ENCODE measurements at places on chromosomes 2 and 18. TPM values are rescaled to one million over a fixed set of nuclear protein-coding genes. Genes with fewer than 3 reads are reported as not detected.
A peak's percentile ranks its signal among the peaks of the same experiment; 100 is the strongest.

DNA sequence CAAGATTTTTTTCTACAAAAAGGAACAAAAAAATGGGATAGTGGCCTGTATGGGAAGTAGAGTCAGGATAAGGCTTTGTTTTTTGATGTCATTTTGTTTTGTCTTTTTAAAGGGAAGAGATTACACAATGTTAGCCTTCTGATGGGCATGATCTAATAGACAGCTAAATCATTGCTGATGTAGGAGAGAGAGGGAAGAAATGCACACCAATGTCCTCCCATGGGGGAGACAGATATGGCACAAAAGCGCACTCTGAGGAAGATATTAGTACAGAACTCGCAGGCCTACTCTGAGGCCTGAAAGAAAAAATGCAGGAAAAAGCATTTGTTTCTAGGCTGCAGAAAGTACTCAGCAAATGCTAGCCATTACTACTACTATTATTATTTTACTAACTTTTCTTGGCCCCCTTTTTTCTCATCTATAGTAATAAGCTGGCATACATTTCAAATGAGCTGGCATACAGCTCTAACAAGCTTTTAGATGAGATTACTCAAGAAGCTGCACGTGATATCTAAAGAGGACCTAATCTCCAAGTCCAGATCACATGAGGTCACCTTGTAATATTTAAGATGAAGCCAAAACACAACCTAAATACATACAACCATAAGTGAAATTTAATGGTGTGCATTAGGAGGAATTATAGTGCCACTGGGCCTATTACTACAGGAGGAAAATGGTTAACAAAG is 269.4 kb upstream of the TANK start:
- no peak for DNase-seq

DNA sequence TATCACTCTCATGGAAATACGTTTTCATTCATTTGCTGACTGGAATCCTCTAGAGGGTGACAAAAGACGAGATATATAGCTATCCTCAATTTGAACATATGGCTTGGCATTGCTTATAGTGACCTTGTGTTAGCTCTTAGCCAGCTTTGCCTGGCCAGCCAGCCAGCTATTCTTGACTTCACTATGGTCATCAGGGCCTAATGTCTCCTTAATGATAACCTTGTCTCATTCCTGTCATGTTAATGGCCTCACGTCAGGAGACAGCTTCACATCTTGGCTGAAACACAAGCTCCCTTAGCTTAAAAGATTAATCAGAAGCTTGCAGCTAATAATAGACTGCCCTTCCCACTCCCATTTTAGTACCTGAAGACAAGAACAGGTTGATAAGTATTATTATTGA is 1517.5 kb upstream of the PIK3C3 start:
- DNase-seq: no peak

DNA sequence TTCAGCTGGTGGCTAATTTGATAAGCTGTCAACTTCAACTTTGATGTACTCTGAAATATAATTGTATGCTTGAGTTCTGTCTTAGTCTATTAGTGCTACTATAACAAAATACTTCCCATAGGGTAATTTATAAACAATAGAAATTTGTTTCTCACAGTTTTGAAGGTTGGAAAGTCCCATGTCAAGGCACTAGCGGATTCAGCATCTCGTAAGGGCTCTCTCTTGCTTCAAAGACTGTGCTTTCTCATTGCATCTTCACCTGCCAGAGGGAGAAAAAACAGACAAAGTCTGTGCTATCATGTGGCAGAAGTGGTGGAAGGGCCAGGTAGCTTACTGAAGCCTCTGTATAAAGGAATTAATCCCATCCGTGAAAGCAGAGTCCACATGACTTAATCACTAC is 409.2 kb downstream of the CDH7 start:
- DNase-seq: no peak

GRCh38 chr2:64861452-64862397 is 127.5 kb upstream of the SLC1A4 start:
- no peak for DNase-seq

DNA sequence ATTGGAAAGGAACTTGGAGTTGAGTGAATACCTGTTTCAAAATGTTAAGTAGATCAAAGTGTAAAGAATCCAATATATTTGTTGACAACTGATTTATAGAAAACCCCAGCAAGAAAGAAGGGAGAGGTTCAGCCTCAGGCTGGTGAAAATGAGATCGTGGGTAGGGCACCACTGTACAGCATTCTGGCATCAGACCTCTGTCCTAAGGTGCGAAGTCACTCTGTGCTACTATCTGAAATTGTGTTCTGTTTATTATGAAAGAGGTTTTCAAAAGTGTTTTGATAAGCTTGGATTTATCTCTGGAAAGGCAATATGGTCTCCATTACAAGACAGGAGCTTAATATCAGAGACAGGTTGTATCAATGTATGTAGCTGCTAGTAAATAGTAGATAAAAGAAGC is 80.5 kb upstream of the MAP4K3 start:
- DNase-seq: no peak

DNA sequence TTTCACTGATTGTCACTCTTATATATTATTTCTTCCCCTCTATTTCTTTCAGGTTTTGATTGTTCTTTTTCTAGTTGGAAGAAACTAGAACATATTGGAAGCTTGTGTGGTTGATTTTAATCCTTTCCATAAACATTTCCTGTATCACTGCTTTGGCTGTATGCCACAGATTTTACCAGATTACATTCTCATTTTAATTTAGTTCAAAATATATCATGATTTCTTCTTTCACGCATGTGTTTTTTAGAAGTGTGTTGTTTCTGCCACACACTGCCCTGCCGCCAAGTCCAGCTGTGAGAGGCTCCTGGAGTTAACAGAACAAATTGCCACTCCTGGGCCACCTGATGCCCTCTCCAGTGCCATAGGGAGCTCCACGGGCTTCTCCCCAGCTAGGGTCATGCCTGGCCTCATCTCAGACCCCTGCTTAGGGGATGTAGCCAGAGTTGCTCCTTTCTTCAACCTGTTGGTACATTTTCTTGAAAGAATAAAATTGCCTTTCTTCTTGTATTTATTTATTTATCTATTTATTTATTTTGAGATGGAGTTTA is 206.2 kb upstream of the COPS8 start:
- no peak for DNase-seq

- no peak for DNase-seq
These were observed 556.4 kb downstream of the LRRTM4 start for GRCh38 chr2:76965772-76966171.

- DNase-seq: no peak
These were observed 189.9 kb downstream of the INO80D start for GRCh38 chr2:205895981-205896655.

DNA sequence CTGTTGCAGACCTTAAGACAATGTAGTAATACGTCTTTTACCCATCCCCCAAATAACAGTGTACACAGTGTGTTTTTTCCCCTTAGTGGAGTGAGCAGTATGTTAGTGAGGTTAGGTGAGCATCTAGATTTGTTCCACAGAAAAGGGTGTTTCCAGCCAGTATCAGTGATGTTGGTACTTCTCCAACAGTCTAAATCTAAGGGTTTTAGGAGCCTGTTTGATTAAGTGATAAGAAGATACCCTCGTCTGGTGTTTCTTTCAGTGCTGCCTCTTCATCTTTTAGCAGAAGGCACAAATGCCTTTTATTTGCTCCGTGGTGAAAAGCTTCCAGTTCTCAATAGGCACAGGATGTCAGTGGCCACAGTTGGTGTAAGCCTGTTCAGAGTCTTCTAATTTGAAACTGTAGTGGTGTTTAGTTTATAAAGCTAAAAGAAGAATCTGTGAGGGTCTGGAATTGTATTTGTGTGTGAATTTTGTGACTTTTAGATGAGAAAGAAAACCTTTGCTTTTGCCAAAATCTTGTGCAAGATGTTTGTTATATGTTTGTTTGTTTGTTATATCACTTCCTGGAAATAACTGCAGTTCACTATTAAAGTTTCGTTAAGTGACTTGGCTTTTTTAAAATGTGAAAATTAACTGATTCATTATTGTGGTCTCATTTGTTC is 71.2 kb downstream of the MAP4K4 start:
- no peak for DNase-seq

GRCh38 chr2:118599141-118599540 is 248.3 kb downstream of the EN1 start:
- DNase-seq: no peak

DNA sequence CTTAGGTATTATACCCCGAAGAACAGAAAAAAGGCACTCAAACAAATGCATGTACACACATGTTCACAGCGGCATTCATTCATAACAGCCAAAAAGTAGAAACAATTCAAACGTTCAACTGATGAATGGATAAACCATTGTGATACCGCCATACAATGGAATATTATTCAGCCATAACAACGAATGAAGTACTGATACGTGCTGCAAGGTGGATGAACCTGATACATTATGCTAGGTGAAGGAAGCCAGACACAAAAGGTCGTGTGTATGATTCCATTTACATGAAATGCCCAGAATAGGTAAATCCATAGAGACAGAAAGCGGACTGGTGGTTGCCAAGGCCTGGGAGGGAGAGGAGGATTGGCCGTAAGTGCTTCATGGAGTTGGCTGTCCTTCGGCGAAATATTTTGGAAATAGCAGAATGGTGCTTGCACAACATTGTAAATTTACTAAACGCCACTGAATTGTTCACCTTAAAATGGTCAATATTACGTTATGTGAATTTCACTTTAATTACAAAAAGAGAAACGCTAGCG is 750 bp upstream of the RMP24 start:
- DNase-seq: no peak

DNA sequence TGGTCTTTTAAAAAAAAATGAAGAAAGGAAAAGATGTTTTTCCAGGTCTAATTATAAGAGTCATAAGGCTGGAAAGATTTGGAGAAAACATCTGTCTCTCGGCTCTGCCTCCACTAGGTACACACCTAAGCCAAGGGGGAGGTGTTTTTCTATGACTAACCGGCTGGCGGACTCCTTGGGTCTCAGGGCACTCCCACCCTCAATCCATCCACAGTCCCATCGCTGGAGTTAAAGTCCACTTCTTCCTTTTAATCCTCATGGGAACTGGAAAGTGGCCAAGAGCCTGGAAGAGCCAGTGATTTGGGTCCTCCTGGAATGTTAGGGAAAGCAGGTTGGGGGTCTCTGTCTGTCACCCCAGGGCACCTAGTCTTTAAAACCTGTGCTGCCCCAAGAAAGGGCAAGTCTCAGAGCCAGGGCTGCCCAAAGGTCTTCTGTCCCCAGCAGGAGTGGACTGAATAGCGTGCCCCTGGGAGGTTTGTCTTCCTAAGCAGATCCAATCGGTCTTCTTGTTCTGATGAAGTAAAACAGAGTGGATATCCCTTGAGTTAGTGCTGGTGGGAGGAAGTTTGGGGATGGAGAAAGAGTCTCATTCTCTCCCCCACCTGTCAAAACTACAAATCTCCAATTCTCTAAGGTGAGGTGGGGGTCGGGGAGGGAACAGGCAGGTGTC is 66.4 kb downstream of the MCFD2 start:
- DNase-seq: no peak

GRCh38 chr2:224009605-224010315 is 29.3 kb downstream of the SERPINE2 start:
- DNase-seq: no peak

- no peak for DNase-seq
These were observed 254.4 kb downstream of the ZNF521 start for GRCh38 chr18:25097569-25098056.

GRCh38 chr18:58492891-58493469 is 135.9 kb downstream of the ALPK2 start:
- peak; percentile 55 for DNase-seq

DNA sequence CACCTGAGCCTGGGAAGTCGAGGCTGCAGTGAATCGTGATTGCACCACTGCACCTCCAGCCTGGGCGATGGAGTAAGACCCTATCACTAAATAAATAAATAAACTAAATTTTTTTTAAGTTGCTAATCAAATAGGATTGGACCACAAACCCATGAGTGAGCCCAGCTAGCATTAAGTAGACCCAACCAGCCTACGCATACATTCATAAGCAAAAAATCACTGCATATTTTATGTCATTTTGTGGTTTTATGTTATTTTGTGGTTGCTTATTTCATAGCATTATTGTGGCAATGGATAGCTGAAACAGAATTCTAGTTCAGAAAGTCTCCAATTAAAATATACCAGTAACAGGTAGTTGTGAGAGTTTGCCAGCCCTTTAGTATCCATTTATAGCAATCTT is 29.1 kb upstream of the ZC3H15 start:
- DNase-seq: no peak

DNA sequence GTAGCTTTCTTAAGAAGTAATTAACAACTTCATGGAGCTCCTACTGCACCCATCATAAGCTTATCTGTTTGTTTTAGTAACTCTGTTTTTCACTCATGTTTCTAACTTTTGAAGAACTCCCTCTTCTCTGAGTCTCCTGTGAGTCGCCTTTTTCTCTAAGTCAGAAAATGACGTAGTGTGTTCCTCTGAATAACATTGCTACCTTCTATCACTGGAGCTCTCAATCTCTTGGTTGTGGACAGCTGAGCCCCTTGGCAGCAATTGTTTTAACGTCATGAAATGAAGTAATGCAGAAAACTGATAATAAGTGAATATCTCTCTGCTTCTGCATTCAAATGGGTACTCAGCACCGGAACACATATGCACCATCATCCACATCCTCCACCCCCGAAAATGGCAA is 433.3 kb upstream of the SALL3 start:
- no peak for DNase-seq

GRCh38 chr2:220491670-220492069 is 864.2 kb downstream of the SLC4A3 start:
- peak; percentile 33 for DNase-seq

DNAH6 gene
- not detected for polyA plus RNA-seq

ALK gene
- 0.41 TPM for polyA plus RNA-seq

ASIC4 gene
- polyA plus RNA-seq: 1.2 TPM

VWA3B gene
- polyA plus RNA-seq: 1.1 TPM

IL1B gene
- polyA plus RNA-seq: 0.53 TPM

ASB18 gene
- polyA plus RNA-seq: not detected

CYP26B1 gene
- polyA plus RNA-seq: 3.4 TPM

INHBB gene
- 13.9 TPM for polyA plus RNA-seq

COLEC12 gene
- polyA plus RNA-seq: 3.9 TPM

SPP2 gene
- not detected for polyA plus RNA-seq

CTAGE1 gene
- polyA plus RNA-seq: not detected

RELCH gene
- 9.3 TPM for polyA plus RNA-seq

WDPCP gene
- polyA plus RNA-seq: 3.3 TPM

SESTD1 gene
- 52.8 TPM for polyA plus RNA-seq

Data from brain (organoid and tissue), 16 donors.